CD4-positive, alpha-beta T cell treated with Interleukin-17A for 1 hour (primary cell): ENCODE measurements at places on chromosomes 16 and 17.
A peak's percentile ranks its signal among the peaks of the same experiment; 100 is the strongest.

DNA sequence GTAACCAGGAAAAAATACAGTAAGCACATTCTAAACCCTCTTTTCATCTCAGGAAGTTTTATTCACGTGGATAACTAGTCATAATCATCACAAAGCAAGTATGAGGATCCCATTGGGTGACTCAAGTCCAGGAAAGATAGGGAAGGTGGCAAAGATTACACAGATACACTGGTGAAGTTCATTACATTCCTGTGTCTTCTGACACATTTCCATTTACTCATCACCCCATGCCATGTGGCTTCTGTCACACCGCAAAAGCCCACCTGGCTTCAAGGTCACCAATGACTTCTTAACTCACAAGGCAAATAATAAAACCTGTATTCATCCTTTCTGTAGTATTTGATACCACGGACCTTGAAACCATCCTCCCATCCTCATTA, 17.0 kb downstream of the HS3ST3A1 start:
- DNase-seq = no peak

GRCh38 chr17:67837965-67838364, 12.7 kb downstream of the BPTF start:
- no peak for DNase-seq

- DNase-seq = no peak
Measured at GRCh38 chr16:88200896-88201185, 181.9 kb upstream of the ZNF469 start.

- no peak for DNase-seq
Measured at GRCh38 chr17:48494335-48494734, 36.5 kb downstream of the HOXB1 start.

DNA sequence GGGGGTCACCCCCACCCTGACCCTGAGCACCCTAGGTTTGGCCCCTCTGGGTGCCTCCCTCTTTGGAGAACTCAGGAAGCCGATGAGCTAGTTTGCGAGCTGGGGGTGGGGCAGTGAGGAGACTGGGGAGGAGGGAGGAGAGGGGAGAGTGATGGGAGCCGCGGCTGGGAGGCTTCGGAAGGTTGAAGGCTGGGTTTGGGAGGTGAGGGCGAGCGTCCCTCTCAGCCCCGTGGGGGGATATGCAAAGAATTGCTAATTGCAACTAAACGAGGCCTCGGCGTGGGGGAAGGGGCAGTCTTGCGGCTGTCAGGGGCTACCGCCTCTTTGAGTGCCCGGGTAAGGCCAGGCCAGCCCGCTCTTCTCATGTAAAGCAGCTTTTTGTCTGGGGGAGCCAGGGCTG, 17.6 kb upstream of the FZD2 start:
- no peak for DNase-seq

- DNase-seq = peak; percentile 14
Measured at GRCh38 chr17:56679115-56679776, 85.7 kb downstream of the NOG start.

- DNase-seq = no peak
Measured at GRCh38 chr16:65185241-65185778, 63.4 kb upstream of the CDH11 start.

DNA sequence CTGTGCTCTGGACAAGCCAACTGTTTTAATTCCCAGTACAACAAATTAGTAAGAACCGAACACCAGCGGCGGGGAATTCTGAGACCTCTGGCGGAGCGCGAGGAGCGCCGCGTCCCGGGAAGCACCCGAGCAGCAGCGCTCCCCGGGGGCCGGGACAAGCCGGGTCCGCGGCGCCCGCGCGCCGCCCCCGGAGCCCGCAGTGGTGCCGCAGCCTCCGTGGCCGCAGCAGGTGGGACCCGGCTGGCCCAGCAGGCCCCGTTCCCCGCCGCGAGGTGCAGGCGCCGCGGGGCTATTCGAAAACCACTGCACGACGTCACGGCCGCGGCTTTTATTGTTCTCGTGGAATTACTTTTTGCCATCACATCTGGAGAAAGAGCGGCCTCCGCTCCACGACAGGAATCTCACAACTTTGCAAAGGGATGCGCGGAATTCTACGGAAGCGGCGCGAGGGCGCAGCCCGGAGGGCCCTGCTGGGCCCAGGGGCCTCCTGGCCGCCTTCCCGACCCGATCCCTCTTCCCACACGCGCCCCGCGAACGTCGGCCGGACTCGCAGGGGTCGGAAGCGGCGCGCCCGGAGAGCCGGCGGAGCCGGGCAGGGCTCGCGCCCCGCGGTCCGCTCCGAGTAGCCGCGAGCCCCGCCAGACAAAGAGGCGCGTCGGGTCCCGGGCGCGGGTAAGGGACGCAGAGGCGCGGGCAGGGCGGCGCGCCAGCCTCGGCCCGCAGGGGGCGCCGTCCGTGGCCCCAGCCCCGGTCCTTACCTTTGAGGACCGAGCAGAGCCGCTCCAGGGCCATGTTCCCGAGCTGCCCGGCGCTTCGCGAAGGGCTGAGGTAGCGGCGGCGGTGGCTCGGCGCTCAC, 696 bp downstream of the NETO2 start:
- peak; percentile 66 for DNase-seq

GRCh38 chr17:67779098-67779672, 46.1 kb upstream of the BPTF start:
- peak; percentile 16 for DNase-seq

DNA sequence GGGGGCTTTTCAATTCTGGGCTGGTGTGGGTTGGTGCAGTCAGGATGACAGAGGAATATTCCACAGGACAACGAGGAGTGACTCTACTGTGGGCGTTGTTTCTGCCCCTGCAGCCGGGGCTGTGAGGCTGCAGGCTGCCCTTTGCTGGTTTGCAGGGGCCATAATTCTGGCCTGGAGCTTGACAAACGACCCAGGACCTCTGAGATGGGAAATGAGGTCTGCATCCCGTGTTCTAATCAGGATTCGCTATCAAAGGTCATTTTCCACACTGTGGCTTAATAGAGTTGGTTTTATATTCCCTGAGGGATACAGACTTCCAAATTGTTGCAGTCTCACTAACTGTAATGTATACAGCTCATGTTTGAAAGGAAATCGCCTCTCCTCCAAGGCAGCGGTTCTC, 180.9 kb downstream of the RPTOR start:
- DNase-seq = no peak

- no peak for DNase-seq
Measured at GRCh38 chr16:23484510-23485256, 25.6 kb downstream of the GGA2 start.

GRCh38 chr17:3448059-3448665, 14.5 kb upstream of the OR1E2 start:
- DNase-seq = no peak

GRCh38 chr17:59756236-59756818, 48.9 kb downstream of the VMP1 start:
- DNase-seq = no peak

DNA sequence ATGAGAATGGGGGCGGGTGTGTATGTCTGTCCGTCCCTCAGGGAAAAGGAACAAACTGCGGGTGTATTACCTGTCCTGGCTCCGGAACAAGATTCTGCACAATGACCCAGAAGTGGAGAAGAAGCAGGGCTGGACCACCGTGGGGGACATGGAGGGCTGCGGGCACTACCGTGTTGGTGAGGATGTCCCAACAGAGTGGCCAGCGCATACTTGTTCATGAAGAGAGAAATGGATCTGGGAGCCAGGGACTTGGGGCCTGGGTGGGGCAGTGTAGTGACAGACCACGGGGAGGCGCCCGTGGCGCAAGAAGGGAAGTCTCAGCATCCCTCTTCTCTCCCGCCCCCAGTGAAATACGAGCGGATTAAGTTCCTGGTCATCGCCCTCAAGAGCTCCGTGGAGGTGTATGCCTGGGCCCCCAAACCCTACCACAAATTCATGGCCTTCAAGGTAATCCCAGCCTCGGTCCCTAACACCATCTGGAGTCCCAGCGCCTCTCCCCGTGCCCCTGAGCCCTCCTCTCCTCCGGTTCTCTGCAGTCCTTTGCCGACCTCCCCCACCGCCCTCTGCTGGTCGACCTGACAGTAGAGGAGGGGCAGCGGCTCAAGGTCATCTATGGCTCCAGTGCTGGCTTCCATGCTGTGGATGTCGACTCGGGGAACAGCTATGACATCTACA, 3.5 kb upstream of the C17orf107 start:
- no peak for DNase-seq

- peak; percentile 62 for DNase-seq
Measured at GRCh38 chr16:75621170-75621477, 2.0 kb downstream of the ADAT1 start.

GRCh38 chr17:28045304-28045703, 2.8 kb downstream of the NLK start:
- DNase-seq = no peak

DNA sequence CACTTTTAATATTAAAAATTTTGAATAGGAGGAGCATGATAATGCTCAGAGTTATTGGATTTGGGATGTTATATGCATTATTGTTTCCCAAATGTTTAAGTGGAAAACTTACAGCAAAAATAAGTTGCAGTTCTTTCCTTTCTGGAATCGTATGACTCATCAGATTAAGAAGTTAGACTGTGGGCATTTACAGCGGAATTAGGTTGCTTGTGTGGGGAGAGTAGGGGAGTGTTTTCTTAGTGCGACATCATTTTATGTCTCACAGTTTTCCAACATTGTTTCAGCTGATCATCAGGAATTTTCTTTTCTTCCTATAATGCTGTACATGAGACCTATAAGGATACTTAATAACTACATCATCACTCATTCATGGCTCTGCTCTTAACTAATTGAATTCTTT, 1631.8 kb downstream of the CDH8 start:
- DNase-seq = no peak

- no peak for DNase-seq
Measured at GRCh38 chr17:69147460-69147859, 5.8 kb upstream of the ABCA6 start.

GRCh38 chr16:28304214-28304613, 11.9 kb downstream of the SBK1 start:
- DNase-seq = no peak

DNA sequence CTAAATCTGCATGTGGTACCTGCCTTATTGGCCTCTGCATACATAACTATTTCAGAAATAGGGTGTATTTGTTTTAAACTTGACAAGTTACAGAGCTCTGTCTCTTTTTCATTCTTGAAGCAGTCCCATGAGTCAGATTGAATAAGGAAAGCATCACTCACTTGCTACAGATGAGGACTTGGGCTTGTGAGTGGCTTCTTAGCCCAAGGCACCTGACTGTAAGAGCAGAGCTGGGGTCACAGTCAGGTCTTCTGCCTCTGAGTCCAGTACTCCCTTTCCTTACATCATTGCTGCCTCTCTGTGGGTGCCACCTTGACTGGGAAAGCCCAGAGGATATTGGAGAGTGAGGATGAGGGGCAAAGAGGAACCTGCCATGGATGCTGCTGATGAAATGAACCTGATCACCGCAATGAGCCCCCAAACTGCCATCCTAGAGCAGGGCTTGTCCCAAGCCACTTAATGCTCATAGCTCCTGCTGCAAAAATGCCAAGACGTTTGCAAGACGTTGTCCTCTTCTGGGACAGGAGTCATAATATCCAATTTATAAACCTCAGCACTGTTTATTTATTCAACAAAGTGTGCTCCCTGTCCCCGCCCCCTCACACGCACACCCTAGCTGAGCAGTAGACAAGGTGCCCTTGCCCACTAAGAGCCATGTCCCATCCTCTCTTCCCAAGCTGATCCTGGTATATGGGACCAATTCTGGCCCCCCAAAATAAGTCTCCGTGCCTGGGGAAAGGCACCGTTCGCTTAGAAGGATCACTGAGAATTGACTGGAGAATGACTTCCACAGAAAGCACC, 74.1 kb downstream of the CCDC182 start:
- no peak for DNase-seq

- DNase-seq = no peak
Measured at GRCh38 chr17:65712383-65713267, 151.2 kb upstream of the AXIN2 start.

GRCh38 chr16:8849411-8850011, 19.3 kb downstream of the CARHSP1 start:
- no peak for DNase-seq

DNA sequence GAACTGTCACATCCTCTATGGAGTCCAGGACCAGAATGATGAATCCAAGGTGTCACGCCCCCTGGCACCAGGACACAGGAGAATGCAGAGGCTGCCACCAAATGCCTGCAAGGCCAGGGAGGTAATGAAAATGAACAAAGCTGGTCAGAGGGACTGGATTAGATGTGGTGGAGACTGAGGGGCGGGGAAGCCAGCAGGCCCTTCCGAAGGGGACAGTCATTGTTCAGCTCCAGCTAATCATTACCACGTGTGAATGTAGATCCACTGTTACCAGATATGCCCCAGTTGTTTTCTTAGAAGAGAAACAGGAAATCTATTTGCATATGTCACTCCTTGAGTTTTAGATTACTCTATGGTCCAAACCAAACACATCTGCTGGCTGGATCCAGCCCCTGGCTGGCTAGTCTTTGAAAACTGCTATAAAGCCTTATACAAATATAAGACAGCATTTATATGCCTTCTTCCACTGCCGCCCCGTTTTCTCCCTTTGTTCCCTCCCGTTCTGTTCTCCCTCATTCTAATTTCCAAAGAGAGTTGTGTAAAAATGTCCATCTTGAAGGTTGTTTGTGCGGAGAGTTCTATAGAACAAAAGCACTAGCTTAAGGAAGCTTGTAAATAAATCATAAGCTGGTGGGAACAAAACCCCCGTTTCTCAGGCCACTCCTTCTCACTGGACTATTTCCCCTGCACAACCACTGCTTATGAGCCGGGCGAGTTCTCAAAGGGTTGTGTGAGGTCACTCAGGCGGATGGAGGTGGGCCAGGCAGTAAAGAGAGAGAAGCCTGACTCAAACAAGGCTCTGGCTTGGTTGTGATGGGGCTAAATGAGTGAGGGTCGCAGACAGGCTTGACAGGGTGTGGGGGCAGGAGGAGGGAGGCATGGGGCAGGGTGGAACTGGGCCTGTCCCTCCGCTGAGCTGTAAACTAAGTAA, 14.2 kb downstream of the CRYM start:
- DNase-seq = no peak

DNA sequence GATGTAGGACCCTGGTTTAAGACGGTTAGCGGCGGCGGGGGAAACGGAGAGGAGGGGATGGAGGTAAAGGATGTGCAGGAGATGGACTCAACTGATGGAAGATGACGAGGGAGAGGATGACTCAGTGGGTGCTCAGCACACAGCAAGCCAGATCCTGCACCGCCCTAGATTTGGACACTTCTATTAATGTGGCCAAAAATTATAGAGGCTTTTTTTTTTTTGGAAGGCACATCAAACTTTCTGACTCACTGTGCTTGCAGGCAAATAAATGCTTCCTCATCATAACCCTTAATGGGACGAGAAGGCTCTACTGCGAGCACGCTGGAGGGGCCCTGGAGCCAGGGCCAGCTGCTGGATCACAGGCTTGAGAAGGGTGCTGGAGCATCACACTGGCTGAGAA, 36.0 kb downstream of the RTN4RL1 start:
- DNase-seq = no peak

- DNase-seq = no peak
Measured at GRCh38 chr16:22813223-22813947, 577 bp upstream of the HS3ST2 start.

GRCh38 chr17:62968445-62968923, 2.4 kb downstream of the TANC2 start:
- DNase-seq = peak; percentile 87

- peak; percentile 65 for DNase-seq
Measured at GRCh38 chr17:81513372-81513752, 763 bp upstream of the ACTG1 start.
